ENCODE measurements at places on chromosomes 1 and 21.

DNA sequence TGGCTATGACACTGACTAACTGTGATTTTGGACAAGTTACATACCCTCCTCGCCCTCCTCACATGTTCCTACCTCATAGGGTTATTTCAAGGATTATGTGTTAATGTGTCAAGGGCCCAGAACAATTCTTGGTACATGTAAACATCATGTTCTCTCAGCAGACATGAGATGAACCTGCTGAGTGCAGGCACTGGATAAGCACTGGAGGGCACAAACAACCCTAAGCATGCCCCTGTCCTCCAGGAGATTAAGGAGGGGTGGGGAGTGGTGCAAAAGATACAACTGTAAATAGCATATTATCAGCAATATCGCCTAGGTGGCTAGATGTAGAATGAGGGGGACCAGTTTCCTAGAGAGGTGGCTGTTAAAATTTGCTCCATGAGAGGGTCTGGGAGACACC, 17.7 kb upstream of the RGS16 start:
- no peak for DNase-seq

- no peak for DNase-seq
Measured at GRCh38 chr1:17080880-17081279, 27.0 kb upstream of the SDHB start.

GRCh38 chr1:149967041-149967440, 30.4 kb upstream of the MTMR11 start:
- DNase-seq = no peak

DNA sequence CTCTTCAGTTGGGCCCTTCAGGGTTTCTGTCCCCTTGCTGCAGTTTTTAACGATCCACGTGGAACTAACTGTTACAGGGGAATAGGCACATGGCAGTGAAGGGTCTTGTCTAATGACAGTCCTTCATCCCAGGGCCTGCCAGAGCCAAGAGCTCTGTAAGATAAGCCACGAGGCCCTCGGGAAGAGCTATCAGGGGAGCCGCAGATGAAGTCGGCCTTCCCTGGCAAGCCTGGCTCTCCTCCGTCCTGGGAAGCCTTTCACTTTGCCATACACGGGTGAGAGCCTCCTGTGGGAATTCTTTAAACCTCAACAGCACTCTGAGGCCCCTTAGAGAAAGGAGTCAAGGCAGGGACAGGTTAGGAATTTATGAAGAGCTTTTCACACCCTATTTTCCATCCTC, 29.0 kb downstream of the ACP6 start:
- DNase-seq = no peak

- DNase-seq = no peak
Measured at GRCh38 chr1:165467706-165468105, 22.8 kb upstream of the RXRG start.

- no peak for DNase-seq
Measured at GRCh38 chr1:10829965-10830515, 33.6 kb upstream of the CASZ1 start.

DNA sequence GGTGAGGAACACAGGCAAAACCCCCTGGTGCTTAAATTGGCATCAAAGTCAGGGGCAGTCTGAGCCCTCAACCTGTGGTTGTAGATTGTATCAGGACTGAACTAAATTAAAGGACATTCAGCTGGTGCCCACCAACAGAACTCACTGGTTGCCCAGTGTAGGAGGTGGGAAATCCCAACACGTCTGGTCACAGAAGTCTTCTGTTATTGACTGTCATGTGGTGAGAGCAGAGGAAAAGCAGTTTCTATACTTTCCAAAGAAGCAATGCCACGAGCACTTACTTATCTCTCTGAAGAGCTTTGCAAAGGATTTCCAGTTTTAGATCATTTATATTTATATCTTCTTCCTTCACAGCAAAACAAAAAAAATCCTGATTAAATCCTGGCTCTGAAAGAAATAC, 15.0 kb upstream of the ACTA1 start:
- no peak for DNase-seq

- no peak for DNase-seq
Measured at GRCh38 chr1:71413441-71414175, 332.8 kb upstream of the ZRANB2 start.

GRCh38 chr1:171220081-171220420, 28.2 kb upstream of the FMO1 start:
- DNase-seq = no peak

DNA sequence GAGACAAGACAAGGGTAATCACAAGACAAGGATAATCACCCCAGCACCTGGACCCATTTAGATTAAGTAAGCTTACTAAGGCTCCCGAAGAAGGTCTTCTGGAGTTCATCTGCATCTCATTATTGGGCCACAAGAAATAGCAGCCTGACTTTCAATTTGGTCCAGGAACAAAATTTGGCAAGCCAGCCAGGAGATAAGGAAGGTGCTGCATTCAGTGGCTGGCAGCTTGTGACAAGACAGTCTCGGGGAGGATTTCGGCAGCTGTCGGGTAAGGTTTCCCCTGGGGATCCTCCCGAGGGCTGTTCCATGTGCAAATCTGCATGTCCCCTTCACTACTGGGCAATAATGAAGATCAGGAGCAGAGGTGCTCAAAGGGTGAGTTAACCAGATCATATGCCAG, 195.2 kb downstream of the FCRL5 start:
- no peak for DNase-seq

DNA sequence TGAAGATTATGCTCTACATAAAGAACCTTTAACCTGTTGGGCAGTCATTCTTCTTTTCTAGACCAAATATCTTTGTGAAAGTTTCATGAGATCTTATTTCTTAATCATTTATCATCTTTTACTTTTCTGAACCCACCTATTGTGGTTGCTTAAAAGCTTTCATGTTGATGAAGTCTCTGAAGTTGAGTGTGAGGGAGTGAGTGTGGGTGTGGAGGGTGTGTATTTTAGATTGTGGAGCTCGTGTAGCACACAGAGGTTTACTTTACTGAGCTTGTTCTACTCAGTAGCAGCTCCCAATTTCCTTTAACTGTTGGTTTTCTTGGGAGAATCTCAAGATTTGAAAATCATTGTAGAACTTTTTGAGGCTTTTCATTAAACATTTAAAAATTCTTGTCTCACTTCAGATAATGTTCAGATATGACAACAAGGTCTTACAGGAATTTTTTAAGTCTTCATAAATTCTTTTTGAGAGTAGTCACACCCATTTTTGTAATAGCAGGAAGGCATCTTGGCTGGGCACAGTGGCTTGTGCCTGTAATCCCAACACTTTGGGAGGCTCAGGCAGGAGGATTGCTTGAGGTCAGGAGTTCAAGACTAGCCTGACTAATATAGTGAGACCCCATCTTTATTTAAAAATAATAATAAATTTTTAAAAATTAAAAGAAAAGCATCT, 17.0 kb downstream of the SRRM1 start:
- no peak for DNase-seq

DNA sequence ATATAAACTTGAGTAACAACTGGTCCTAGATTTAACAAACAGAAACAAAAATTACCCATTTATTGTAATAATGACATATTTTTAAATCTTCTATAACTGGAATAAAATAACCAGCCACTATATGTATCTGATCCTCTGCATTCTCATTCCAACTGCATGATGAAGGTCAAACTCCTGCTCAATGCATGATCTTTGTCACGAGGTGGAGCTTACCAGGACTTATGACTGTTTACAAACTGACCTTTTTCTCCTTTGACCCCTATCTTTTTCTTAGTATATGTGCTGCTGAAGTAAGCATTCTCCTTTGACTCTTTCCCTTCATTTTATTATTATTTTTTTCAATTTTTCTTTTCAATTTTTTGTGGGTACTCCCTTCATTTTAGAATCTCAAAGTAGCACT, 252.2 kb downstream of the PDE4B start:
- no peak for DNase-seq

DNA sequence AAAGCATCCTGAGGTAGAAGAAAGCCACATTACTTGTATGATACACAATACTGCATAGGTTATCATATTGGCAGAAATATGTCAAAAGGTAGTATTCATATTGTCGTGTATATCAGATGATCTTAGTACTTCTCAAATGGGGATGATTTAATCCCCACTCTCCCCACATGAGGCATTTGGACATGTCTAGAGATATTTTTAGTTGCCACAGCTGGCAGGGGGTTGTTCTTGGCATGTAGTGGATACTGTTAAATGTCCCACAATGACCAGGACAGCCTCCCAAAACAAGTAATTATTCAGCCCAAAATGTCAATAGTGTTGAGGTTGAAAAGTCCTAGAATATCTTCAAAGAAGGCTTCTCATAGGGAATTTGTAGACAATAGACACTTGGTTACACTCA, 162.8 kb downstream of the NEGR1 start:
- no peak for DNase-seq

GRCh38 chr1:9785406-9785805, 38.4 kb downstream of the CLSTN1 start:
- no peak for DNase-seq

- DNase-seq = no peak
Measured at GRCh38 chr1:48495166-48495565, 23.2 kb upstream of the SPATA6 start.

- DNase-seq = no peak
Measured at GRCh38 chr1:1264868-1265272, 8.8 kb downstream of the UBE2J2 start.

GRCh38 chr21:35896060-35896459, 164.3 kb downstream of the SETD4 start:
- DNase-seq = no peak

- no peak for DNase-seq
Measured at GRCh38 chr1:54973205-54973921, 7.1 kb upstream of the TMEM61 start.

- no peak for DNase-seq
Measured at GRCh38 chr1:2050461-2050792, 216 bp downstream of the PRKCZ start.

GRCh38 chr1:222123111-222123510, 381.2 kb upstream of the DUSP10 start:
- no peak for DNase-seq

- no peak for DNase-seq
Measured at GRCh38 chr1:183022202-183023145, 746 bp upstream of the LAMC1 start.

DNA sequence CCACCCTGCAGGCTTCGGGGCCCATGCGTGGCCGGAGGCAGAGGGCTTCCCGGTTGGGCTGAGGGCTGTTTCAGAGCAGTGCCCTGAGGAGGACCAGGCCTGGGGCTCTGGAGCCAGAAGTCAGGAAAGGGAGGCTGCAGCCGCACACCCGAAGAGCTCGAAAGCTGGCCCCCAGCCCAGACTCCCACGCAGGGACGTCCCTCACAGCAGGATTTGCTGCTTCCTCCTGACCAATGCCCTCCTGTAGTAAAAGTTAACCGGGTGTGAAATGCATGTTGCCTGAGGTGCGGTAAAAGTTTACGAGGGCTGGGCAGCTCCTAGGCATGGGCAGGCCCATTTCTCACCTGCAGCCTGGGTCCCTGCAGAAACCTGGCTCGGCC, 101.5 kb upstream of the ARHGEF16 start:
- DNase-seq = no peak

GRCh38 chr1:15835205-15835740, 12.2 kb upstream of the SPEN start:
- no peak for DNase-seq

GRCh38 chr1:206557636-206558473, 50.5 kb downstream of the RASSF5 start:
- no peak for DNase-seq

DNA sequence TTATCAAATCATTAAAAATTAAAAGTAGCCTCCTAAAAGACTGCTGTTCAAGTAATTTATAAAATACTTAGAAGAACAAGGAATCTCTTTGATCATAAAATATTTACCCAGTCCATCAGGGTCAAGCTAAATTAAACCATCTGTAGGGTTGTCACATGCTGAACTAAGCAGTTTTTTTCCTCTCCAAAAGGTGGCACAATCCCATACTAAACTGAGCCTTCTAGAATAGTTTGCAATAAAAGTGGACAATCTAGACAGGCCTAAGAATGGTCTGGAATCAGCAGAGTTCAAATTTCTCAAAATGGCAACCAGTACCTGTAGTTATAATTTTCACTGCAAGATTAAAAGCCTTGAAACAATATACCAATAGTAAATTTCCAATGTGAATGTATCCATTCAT, 194.8 kb downstream of the EIF4G3 start:
- no peak for DNase-seq

DNA sequence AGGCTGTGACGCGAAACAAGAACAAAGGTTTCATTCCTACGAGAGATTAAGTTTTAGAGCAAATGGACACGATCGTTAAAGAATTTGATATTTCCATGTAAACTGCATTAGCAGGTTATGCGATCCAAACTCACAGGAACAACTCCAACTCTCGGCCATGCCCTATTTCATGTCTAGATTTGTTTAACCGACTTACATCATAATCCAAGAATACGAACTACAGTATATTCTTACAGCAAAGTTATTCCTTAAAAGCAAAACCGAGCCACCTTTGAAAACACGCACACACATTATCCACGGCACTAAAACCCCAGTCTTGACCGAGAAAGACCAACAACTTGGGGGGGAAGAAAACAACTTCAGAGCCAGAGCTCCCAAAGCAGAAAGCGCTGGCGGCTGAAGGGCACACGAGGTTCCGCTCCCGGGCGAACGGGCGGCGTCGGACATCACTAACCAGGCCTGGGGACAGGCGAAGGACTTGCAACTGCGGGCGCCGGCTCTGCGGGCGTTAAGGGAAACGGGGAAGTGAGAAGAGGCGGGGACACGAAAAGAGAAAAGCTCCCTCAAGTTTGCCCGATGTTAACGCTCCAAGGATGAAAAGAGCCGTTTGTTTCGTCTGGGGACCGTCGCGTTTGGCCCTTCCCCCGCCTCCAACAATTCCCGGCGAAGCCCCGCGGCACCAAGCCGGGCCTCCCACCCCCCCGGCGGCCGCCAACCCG, 690 bp downstream of the B3GALNT2 start:
- DNase-seq = peak; percentile 11

- no peak for DNase-seq
Measured at GRCh38 chr1:92486251-92487077, at the start of gene GFI1. Gene GFI1 (minus strand): TSS chr1:92486925. CDS start chr1:92483487, 3,438 bp downstream.

DNA sequence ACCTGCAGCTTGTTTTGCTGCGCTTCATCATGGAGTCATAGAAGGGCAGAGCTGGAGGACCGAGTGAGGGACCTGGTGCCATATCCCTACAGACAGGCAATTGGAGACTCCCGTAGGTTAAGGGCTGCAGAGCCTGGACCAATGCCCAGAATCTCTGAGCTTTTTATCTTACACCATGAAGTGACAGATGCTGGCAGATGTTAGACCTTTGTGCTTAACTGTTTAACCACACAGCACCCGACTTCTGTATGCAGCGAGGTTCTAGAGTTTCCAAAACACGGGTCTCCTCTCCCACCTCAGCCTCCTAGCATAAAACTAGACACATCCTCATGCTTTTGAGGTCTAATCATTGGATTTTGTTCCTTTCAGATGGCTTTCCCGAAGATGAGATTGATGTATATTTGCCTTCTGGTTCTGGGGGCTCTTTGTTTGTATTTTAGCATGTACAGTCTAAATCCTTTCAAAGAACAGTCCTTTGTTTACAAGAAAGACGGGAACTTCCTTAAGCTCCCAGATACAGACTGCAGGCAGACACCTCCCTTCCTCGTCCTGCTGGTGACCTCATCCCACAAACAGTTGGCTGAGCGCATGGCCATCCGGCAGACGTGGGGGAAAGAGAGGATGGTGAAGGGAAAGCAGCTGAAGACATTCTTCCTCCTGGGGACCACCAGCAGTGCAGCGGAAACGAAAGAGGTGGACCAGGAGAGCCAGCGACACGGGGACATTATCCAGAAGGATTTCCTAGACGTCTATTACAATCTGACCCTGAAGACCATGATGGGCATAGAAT, 47.6 kb downstream of the B3GALT5 start:
- no peak for DNase-seq

- no peak for DNase-seq
Measured at GRCh38 chr1:63557365-63557987, 34.2 kb downstream of the EFCAB7 start.

- DNase-seq = no peak
Measured at GRCh38 chr1:228876187-228876586, 140.9 kb downstream of the RHOU start.
